ENCODE measurements at places on chromosomes 3 and 15.

- no peak for DNase-seq
Observed at GRCh38 chr15:31316135-31316795, 10.4 kb upstream of the KLF13 start.

DNA sequence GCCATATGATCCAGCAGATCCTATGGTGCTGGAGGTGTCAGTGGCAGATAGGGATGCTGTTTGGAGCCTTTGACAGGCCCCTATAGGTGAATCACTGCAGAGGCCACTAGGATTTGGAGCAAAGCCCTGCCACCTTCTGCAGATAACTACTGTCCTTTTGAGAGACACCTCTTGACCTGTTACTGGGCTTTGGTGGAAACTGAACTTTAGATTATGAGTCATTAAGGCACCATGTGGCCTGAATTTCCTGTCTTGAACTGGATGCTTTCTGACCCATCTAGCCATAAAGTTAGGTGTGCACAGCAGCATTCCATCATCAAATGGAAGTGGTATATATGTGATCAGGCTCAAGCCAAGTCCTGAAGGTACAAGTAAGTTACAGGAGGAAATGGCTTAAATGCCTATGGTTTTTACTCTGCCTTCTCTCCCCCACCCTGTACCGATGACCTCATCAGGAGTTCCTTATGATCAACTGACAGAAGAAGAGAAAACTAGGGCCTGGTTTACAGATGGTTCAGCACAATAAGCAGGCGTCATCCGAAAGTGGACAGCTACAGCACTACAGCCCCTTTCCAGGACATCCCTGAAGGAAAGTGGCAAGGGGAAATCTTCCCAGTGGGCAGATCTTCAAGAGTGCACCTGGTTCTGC lies 565.6 kb upstream of the AGTR1 start:
- DNase-seq = peak; percentile 3

DNA sequence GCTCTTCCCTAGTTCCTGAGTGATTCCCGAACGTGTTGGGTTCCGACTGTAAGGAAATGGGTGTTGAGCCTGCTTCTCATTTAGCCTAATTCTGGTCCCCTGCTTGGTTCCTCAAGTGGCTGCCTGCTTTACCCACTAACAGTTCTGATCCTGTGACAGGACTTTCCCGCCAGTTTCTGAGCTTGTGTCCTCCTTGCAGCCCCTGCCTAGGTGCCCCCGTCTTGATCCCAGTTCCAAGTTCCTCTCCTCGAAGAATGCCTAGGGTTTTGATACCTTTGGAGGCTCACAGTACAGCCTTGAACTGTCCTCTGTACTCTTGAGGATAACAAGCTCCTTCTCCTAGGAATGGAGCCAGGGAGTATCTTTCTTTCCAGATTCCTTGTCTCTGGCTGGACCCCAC lies 12.0 kb upstream of the RASGRF1 start:
- no peak for DNase-seq

- DNase-seq = peak; percentile 86
Observed at GRCh38 chr15:71329041-71329440, 213.8 kb downstream of the THSD4 start.

- DNase-seq = no peak
Observed at GRCh38 chr3:186339180-186339918, 22.7 kb downstream of the DGKG start.

GRCh38 chr3:192570821-192571791 lies 156.2 kb downstream of the FGF12 start:
- DNase-seq = peak; percentile 45

- no peak for DNase-seq
Observed at GRCh38 chr3:65004795-65005295, 317.0 kb upstream of the ADAMTS9 start.

DNA sequence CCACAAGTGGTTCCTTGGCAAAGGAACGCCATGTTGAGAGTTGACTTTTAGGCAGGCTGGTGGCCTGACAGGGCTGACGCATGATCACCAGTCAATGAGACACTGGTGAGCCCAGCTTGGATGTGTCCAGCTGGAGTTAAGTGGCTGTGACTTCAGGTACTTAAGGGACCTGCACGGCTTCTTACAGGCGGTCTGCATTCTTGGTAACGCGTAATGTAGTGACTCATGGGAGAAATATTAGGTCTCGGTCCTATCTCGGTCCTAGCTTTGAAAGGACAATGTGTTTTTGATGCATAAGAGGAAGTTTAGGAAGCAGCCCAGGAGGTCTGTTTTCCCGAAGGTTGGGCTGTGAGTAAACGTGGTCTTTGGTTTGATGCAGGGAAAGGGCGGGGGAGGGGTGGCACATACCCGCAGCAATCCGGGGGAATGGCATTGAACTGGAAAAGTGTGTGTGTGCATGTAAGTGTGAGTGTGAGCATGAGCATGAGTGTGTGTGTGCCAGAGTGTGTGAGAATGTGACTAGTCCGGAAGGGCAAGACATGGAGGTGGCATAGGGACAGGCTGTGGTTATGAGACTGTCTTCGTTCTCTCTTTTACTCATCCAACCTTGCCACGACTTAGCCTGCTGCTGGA lies 55.3 kb downstream of the FAM43A start:
- DNase-seq = peak; percentile 82

DNA sequence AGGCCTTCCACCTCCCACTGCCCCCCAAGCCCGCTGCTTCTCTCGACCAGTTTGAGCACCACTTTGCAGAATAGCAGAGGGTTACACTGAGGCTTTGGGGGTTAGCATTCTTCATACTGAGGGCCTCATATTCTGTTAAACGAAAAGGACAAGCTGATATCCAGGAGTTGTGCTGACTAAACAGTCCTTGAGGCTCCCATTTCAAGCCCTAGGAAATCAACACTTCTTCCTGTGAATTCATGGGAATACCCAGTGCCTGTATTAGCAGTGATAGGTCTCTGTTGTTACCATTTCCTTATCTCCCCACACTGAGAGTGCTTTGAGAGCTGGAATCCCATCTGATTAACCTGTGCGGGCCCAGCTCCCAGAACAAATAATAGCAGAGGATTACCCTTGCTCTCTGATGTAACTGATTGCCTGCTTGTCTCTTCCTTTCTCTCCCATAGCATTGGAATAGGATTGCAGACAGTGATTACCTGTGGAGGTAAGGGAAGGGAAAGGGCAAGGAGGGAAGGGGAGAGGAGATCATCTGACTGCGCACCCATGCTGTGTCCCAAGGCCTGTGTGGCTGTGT lies 930 bp downstream of the FBXW12 start:
- DNase-seq = no peak

DNA sequence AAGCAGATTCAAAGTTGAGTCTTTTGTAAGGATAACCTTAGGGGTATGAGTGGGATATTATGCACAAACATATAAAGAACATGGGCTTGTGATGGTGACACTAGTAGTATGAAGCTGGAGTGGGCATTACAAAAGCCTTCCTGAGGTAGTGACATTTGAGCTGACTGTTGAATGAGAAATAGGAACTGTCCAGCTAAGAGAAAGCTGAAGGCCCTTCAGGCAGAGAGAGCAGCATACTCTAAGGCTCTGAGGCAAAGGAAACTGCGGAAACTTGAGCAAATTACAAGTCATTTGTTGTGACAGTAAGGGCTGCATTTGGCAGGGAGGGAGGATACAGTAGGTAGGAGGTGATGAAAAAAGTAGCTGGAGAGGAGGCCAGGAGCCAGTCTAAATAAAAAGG lies 190.7 kb upstream of the CD96 start:
- no peak for DNase-seq

GRCh38 chr15:68582236-68582635 lies 3.4 kb downstream of the CORO2B start:
- no peak for DNase-seq

GRCh38 chr15:81286621-81287121 lies 37.3 kb downstream of the STARD5 start:
- no peak for DNase-seq

DNA sequence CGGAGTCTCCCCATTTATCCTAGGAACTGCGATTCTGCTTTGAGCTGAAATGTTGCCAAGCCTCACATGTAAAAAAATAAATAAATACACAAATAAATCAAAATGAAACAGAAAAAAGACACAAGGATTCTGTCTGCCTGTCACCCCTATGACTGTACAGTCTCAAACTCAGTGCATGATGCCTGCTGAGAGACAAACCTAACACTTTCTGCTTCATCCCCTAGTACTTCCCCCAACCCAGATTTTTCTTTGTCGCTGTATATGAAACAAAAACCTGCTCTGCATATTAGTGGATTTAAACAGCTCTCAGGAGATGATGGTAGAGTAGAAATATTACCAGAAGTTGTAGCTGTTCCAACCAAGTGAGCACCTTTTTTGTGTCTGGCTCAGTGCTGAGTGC lies 530.7 kb upstream of the CFAP20DC start:
- DNase-seq = no peak

- DNase-seq = peak; percentile 73
Observed at GRCh38 chr3:174270841-174271240, 588.3 kb upstream of the NAALADL2 start.

GRCh38 chr3:16741103-16741758 lies 136.0 kb upstream of the DAZL start:
- peak; percentile 95 for DNase-seq

DNA sequence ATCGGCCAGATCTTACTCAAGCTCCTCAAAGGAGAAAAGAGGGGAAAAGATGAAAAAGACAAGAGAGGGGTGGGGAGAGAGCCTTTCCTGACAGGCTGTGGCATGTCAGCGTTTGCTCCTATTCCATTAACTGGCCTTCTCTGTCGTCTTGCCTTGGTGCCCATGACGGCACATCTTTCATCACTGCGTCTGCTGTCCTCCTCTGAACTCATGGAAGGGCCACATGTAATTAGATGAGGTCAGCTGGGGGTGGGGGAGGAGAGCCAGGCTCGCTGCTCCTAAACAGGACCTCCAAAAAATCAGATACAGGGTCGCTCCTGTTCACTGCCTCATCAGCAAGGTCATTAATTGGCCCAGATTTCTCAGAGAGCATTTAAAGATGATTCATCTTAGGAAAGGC lies 49.7 kb downstream of the LRTM1 start:
- no peak for DNase-seq

DNA sequence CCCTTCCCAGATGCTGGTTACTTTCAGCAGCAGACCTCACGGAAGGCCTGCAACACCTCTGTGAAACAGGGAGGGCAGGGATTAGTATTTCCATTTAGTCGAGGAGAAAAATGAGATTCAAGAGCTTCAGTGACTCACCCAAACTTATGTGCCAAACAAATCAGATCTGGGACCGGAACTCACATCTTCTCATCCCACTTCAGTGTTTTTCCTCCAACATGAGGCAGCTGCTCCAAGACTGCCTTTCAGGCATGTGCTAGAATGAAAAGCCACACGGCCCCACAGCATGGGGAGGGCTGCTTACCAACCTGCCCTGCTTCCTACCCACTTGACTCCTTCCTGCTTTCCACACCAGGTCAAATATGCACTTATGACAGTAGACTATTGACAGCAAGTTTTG lies 129.4 kb upstream of the SLC24A5 start:
- peak; percentile 62 for DNase-seq

GRCh38 chr3:65561617-65562016 lies 477.1 kb downstream of the MAGI1 start:
- no peak for DNase-seq

All from astrocyte (in vitro differentiated cells and primary cell).